NCI-H1092 treated with DMSO at 0.1 percent for 48 hours (cell line): ENCODE measurements at places on chromosomes 7 and 10.
A peak's percentile ranks its signal among the peaks of the same experiment; 100 is the strongest.

GRCh38 chr7:93622036-93623033, 47.8 kb upstream of the CALCR start:
- DNase-seq, result peak; percentile 14

- DNase-seq, result no peak
Observed at GRCh38 chr7:116957874-116958273, 4.6 kb downstream of the ST7 start.

GRCh38 chr7:31695859-31696614, 9.0 kb downstream of the PPP1R17 start:
- DNase-seq, result no peak

DNA sequence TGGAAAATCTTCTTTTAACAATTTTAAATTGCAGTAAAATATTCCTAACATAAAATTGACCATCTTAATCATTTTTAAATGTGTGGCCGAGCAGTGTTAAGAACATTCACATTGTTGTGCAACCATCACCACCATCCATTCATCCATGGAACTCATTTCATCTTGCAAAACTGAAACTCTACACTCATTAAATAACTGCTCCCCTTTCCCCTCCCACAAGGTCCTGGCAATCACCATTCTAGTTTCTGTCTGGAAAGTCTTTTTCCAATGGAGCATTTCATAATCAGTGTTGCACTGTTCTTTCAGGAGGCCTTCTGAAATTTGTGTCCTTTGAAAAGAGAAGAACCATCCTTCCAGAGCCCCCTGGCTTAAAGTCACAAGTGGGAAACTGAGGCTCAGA, 233.1 kb downstream of the PLXNA4 start:
- no peak for DNase-seq
